ENCODE measurements at places on chromosomes 2 and 18. TPM values are rescaled to one million over a fixed set of nuclear protein-coding genes. Genes with fewer than 3 reads are reported as not detected.

ACMSD gene
- not detected for total RNA-seq

DES gene
- total RNA-seq, result not detected

NPPC gene
- not detected for total RNA-seq

GPAT2 gene
- 3.9 TPM for total RNA-seq

TXNDC2 gene
- total RNA-seq, result not detected

TXNL1 gene
- 34.6 TPM for total RNA-seq

All from T-cell (primary cell).